ENCODE measurements at places on chromosomes 11 and 22.

- no peaks in the 10 kb centered on the region for H3K4me1 ChIP-seq
- DNase-seq = no peak
- H3K36me3 ChIP-seq = no peaks in the 10 kb centered on the region
- H3K27ac ChIP-seq = no peak overlapping the region
- H3K27me3 ChIP-seq = no peaks in the 10 kb centered on the region
These were observed 27.4 kb downstream of the RRAS2 start for GRCh38 chr11:14331476-14332136.

DNA sequence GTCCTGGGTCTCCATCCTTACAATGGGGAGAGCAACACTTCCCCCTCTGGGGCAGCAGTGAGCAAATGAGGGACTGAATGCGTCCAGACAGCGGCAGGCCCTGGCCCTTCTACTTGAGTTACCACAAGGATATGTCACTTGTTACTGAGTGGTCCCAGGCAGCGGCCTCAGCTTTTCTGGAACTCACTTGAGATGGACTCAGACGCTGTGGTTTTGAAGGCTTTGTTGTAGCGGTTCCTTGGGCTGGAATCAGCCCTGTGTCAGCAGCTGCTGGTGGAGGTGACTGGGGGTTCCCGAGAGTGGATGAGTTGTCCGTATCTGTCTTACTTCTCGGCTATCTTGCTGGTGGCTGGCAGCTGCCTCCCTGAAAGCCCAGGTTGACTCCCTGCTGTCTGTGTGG lies 77.0 kb downstream of the MICAL2 start:
- H3K4me3 ChIP-seq = no peak overlapping the region
- H3K36me3 ChIP-seq = no peaks in the 10 kb centered on the region
- H3K27ac ChIP-seq = no peak overlapping the region
- H3K27me3 ChIP-seq = no peaks in the 10 kb centered on the region

DNA sequence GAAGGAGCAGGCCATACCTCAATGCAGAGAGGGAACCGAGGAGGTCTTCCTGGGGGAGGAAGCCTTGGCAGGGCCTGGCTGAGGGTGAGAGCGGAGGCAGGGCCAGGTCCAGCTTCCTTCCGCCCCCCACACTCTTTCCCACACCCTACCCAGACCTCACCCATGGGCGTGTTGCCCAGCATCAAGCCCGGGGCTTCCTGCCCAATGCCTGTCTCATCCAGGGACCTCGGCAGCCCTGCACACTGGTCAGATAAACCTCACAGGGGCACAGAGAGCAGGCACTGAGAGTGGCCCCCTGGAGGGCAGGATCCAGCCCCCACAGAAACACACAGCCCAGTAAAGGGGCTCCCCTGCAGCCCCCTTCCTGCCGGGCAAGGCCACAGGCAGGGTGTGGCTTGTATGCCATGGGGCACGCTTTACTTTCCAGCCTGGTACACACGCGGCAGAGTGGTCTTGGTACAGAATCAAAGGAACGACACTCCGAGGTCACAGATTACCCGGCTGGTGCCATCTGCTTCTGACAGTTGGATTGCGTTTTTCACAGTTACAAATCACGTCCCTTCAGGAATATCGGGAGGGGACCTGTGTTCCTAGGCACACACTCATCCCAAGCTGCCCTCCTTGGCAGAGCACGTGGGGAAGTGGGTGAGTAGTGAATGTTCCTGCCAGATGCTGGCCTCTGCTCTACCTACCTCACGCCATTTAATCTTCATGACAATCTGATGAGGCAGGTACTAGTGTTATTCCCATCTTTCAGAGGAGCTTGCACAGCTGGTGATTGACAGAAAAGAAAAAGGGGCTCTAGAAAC lies 20.0 kb upstream of the CD5 start:
- no peak for DNase-seq
- no peaks in the 10 kb centered on the region for H3K36me3 ChIP-seq
- no peaks in the 10 kb centered on the region for H3K4me1 ChIP-seq
- no peak overlapping the region for H3K27ac ChIP-seq
- H3K4me3 ChIP-seq = no peak overlapping the region

- H3K4me3 ChIP-seq = no peak overlapping the region
- H3K36me3 ChIP-seq = peaks cover 5% of the 10 kb centered on the region
- H3K27ac ChIP-seq = no peak overlapping the region
These were observed 36.8 kb upstream of the SLC25A1 start for GRCh38 chr22:19215360-19215759.

GRCh38 chr11:92162776-92163175 lies 61.8 kb upstream of the FAT3 start:
- no peaks in the 10 kb centered on the region for H3K4me1 ChIP-seq
- H3K36me3 ChIP-seq = no peaks in the 10 kb centered on the region
- H3K27me3 ChIP-seq = no peaks in the 10 kb centered on the region
- H3K4me3 ChIP-seq = no peak overlapping the region
- no peak for DNase-seq
- no peak overlapping the region for H3K27ac ChIP-seq

DNA sequence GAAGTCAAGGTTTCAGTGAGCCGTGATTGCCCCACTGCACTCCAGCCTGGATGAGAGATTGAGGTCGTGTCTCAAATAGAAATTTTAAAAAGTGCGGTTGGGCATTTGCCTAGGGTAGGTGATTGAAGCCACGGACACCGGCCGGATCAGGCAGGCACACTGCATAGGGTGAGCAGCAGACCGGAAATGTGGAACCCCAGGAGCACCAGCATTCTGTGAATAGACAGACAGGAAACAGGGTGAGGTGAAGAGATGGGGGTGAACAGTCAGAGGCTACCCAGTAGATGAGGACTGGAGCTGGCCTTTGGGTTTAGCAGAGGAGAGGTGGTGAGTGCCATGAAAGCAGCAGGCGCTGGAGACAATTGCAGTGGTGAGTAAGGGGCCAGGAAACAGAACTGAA lies 43.5 kb downstream of the PPFIA1 start:
- no peak for DNase-seq
- no peak overlapping the region for H3K27ac ChIP-seq
- H3K4me3 ChIP-seq = no peak overlapping the region
- no peaks in the 10 kb centered on the region for H3K27me3 ChIP-seq

- no peak overlapping the region for H3K4me3 ChIP-seq
- no peak for DNase-seq
- H3K27ac ChIP-seq = no peak overlapping the region
- H3K4me1 ChIP-seq = peaks cover 24% of the 10 kb centered on the region
- peaks cover 39% of the 10 kb centered on the region for H3K27me3 ChIP-seq
These were observed 30.4 kb downstream of the CDKN1C start for GRCh38 chr11:2855162-2855561.

GRCh38 chr11:2383852-2384804 lies 7.0 kb downstream of the CD81 start:
- DNase-seq = no peak
- peaks cover 45% of the 10 kb centered on the region for H3K36me3 ChIP-seq
- no peaks in the 10 kb centered on the region for H3K27me3 ChIP-seq
- H3K4me3 ChIP-seq = no peak overlapping the region
- peaks cover 27% of the 10 kb centered on the region for H3K4me1 ChIP-seq
- no peak overlapping the region for H3K27ac ChIP-seq

GRCh38 chr11:115806056-115806455 lies 301.8 kb upstream of the CADM1 start:
- no peak overlapping the region for H3K27ac ChIP-seq
- H3K4me1 ChIP-seq = no peaks in the 10 kb centered on the region
- H3K27me3 ChIP-seq = no peaks in the 10 kb centered on the region
- no peaks in the 10 kb centered on the region for H3K36me3 ChIP-seq
- no peak overlapping the region for H3K4me3 ChIP-seq

DNA sequence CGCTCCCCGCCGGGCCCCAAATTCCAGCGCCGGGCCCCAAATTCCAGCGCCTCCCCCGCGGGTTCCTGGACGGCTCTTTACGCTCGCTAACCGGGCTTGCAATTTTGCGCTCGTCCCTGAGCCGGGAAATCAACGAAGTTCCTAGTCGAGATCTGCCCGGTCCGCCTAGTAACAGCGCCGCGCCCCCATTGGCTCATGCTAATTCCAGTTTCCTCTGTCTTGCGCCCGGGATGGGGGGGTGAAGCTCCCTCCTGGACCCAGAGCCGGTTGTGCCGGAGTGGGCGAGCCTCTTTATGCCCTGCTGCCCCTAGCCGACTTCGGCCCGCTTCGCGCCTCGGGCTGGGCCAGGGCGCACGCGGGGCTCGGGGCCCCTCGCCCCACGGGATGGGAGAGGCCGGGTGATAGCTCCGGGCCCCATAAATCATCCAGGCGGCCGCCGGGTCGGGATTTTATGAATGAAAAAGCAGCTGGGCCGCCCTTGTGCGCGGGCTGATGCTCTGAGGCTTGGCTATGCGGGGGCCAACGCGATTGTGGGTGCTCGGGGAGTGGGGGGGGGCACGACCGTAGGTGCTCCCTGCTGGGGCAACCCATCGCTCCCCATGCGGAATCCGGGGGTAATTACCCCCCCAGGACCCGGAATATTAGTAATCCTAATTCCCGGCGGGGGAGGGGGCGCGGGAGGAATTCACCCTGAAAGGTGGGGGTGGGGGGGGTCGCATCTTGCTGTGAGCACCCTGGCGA lies 1.8 kb upstream of the CCND1 start:
- H3K36me3 ChIP-seq = peaks cover 7% of the 10 kb centered on the region
- H3K4me1 ChIP-seq = peaks cover 22% of the 10 kb centered on the region
- H3K4me3 ChIP-seq = peak overlapping the region; percentile 78
- peak overlapping the region; percentile 89 for H3K27ac ChIP-seq
- H3K27me3 ChIP-seq = peaks cover 8% of the 10 kb centered on the region

DNA sequence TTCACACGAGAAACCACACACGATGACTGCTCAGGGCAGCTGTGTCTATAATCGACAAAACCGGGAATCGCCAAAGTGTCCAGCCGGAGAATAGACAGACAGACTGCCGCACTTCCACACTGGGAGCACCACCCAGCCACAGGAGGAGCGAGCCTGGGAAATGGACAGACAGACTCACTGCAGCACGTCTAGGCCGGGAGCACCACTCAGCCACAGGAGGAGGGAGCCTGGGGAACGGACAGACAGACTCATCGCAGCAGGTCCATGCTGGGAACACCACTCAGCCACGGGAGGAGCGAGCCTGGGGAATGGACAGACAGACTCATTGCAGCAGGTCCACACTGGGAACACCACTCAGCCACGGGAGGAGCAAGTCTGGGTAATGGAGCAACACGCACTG lies 137.2 kb downstream of the BRD1 start:
- H3K27ac ChIP-seq = no peak overlapping the region
- no peak overlapping the region for H3K4me3 ChIP-seq
- H3K4me1 ChIP-seq = no peaks in the 10 kb centered on the region
- DNase-seq = no peak

- DNase-seq = no peak
- peaks cover 1% of the 10 kb centered on the region for H3K4me1 ChIP-seq
- no peaks in the 10 kb centered on the region for H3K36me3 ChIP-seq
- peaks cover 8% of the 10 kb centered on the region for H3K27me3 ChIP-seq
These were observed 411.9 kb downstream of the SOX6 start for GRCh38 chr11:15944460-15944859.

DNA sequence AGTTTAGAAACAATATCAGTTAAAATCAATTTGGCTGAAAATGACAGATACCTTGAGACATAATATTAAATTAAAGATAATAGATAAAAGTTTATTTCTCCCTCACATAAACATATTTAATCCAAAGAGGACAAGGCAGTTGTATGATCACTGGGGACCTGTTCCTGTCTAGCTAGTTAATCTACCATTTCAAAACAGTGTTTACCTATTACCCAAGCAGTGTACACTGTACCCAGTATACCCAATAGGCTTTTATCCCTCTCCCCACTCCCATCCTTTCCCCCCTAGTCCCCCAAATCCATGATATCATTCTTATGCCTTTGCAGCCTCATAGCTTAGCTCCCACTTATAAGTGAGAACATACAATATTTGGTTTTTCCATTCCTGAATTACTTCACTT lies 229.7 kb upstream of the LARGE1 start:
- no peaks in the 10 kb centered on the region for H3K27me3 ChIP-seq
- no peaks in the 10 kb centered on the region for H3K4me1 ChIP-seq
- no peak overlapping the region for H3K27ac ChIP-seq
- H3K36me3 ChIP-seq = no peaks in the 10 kb centered on the region
- DNase-seq = no peak

DNA sequence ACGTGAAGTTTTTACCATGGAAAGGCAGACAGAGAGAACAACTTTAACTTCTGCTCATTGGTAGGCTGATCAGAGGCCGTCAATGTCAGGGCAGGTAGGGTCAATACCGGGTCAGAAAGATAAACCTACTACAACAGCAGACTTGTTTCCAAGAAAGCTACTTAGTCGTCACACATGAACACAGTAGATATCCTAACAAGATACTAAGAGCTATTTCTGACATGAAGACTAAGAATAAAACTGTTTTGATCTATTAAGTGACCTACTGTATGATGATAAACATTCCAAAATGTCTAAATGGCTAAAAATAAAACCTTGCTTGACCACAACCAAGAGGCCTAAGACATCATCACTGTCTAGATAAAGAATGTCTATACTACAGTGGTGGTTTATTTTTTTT lies 231.3 kb downstream of the CADM1 start:
- no peaks in the 10 kb centered on the region for H3K36me3 ChIP-seq
- H3K27ac ChIP-seq = no peak overlapping the region
- no peak for DNase-seq

GRCh38 chr11:14969901-14970323 lies 2.2 kb downstream of the CALCA start:
- peaks cover 27% of the 10 kb centered on the region for H3K27me3 ChIP-seq
- H3K27ac ChIP-seq = no peak overlapping the region
- no peaks in the 10 kb centered on the region for H3K36me3 ChIP-seq
- peaks cover 10% of the 10 kb centered on the region for H3K4me1 ChIP-seq
- peak; percentile 63 for DNase-seq

Measured in neuronal stem cell (in vitro differentiated cells).